ENCODE measurements at places on chromosomes 7 and 10. TPM values are rescaled to one million over a fixed set of nuclear protein-coding genes. Genes with fewer than 3 reads are reported as not detected.

- H3K4me1 ChIP-seq: no peaks in the 10 kb centered on the region
- no peaks in the 10 kb centered on the region for H3K36me3 ChIP-seq
- no peak overlapping the region for H3K4me3 ChIP-seq
- no peaks in the 10 kb centered on the region for H3K27me3 ChIP-seq
- no peak overlapping the region for H3K27ac ChIP-seq
Observed at GRCh38 chr7:123271231-123271630, 71.5 kb upstream of the SLC13A1 start.

- no peak for DNase-seq
- no peaks in the 10 kb centered on the region for H3K27me3 ChIP-seq
Observed at GRCh38 chr10:61215246-61215645, 237.9 kb downstream of the TMEM26 start.

- H3K27ac ChIP-seq: no peak overlapping the region
- no peaks in the 10 kb centered on the region for H3K36me3 ChIP-seq
- no peak overlapping the region for H3K4me3 ChIP-seq
- no peak for DNase-seq
- H3K27me3 ChIP-seq: no peaks in the 10 kb centered on the region
Observed at GRCh38 chr7:111198255-111198654, 107.3 kb downstream of the LRRN3 start.

DNA sequence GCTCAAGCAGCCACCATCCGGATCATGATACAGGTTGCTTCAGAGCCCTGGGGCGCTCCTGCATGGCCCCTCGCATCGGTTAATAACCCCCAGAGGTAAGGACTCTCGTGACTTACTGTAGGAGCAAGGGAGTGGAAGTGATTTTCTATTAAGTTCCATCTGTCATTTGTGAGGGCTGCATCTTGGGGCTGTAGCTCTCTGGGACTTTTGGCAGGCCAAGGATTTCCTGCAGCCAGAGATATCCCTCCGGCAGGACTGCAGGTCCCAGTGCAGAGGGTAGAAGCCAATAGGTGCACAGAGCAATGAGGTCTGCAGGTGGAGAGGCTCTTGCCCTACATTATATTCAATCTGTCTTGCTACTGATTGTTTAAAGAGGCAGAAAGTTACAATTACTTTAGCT is 356.8 kb upstream of the ADARB2 start:
- H3K27ac ChIP-seq: no peak overlapping the region
- H3K4me3 ChIP-seq: no peak overlapping the region
- H3K36me3 ChIP-seq: no peaks in the 10 kb centered on the region
- H3K27me3 ChIP-seq: no peaks in the 10 kb centered on the region
- H3K4me1 ChIP-seq: no peaks in the 10 kb centered on the region
- no peak for DNase-seq

- H3K36me3 ChIP-seq: no peaks in the 10 kb centered on the region
- no peaks in the 10 kb centered on the region for H3K4me1 ChIP-seq
- no peak overlapping the region for H3K27ac ChIP-seq
- H3K27me3 ChIP-seq: no peaks in the 10 kb centered on the region
- DNase-seq: no peak
Observed at GRCh38 chr7:69060516-69060915, 537.8 kb upstream of the AUTS2 start.

DNA sequence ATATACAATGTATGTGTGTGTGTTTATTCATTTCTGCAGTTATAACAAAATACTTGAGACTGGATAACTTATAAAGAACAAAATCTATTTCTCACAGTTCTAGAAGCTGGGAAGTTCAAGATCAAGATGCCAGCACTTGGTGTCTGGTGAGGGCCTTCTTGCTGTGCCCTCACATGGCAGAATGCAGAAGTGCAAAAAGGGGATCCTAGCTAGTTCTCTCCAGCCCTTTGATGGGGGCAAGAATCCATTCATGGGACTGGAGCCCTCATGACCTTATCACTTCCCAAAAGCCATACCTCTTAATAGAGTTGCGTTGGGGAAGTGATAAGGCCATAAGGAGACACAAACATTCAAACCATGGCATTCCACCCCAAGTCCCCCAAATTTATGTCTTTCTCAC is 8.4 kb downstream of the GRB10 start:
- no peak overlapping the region for H3K4me3 ChIP-seq
- DNase-seq: no peak
- no peak overlapping the region for H3K27ac ChIP-seq
- H3K4me1 ChIP-seq: peaks cover 4% of the 10 kb centered on the region

DNA sequence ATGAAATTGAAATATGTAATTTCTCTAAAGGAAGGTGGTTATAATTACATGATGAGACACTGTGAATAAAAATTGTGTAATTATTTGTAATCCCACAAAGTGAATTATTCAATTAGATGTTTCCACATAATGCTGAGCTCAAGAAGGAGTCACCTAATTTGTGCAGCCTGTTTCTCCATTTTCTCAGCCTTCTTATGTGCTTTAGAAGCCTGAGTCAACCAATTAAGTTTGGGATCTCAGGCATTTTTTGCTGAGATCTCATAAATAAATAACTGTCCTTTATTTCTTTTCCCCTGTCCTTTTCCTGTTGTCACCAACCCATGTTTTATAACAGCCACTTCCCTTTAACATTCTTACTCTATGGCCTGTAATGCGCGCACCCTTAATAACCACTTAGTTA is 506.5 kb upstream of the SEMA3D start:
- H3K27ac ChIP-seq: no peak overlapping the region
- H3K4me1 ChIP-seq: no peaks in the 10 kb centered on the region
- H3K27me3 ChIP-seq: no peaks in the 10 kb centered on the region
- H3K4me3 ChIP-seq: no peak overlapping the region
- H3K36me3 ChIP-seq: no peaks in the 10 kb centered on the region

DNA sequence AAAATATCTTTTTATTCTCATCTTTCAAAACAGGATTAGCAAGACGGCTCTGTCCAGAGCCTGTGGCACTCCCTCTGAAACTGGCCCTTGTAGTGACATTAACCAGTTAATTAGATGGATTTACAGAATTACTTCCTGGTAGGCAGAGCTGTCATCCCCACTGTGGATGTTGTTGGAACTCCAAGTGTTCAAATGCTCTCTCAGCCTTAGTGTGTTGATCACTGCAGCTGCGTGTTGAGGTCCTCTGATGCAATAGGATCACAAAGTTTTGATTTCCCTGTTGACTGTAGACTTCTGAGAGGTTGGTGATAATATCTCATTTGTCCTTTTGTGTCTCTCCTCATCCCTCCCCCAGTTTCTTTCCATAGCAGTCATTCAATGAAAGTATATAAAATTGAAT is 117.3 kb upstream of the CDK6 start:
- DNase-seq: no peak
- no peaks in the 10 kb centered on the region for H3K27me3 ChIP-seq
- no peak overlapping the region for H3K27ac ChIP-seq
- H3K4me1 ChIP-seq: no peaks in the 10 kb centered on the region
- H3K4me3 ChIP-seq: no peak overlapping the region
- no peaks in the 10 kb centered on the region for H3K36me3 ChIP-seq

- no peak for DNase-seq
- H3K27me3 ChIP-seq: no peaks in the 10 kb centered on the region
- no peaks in the 10 kb centered on the region for H3K4me1 ChIP-seq
- no peak overlapping the region for H3K4me3 ChIP-seq
- no peaks in the 10 kb centered on the region for H3K36me3 ChIP-seq
Observed at GRCh38 chr10:73922007-73922863, 11.3 kb downstream of the PLAU start.

DNA sequence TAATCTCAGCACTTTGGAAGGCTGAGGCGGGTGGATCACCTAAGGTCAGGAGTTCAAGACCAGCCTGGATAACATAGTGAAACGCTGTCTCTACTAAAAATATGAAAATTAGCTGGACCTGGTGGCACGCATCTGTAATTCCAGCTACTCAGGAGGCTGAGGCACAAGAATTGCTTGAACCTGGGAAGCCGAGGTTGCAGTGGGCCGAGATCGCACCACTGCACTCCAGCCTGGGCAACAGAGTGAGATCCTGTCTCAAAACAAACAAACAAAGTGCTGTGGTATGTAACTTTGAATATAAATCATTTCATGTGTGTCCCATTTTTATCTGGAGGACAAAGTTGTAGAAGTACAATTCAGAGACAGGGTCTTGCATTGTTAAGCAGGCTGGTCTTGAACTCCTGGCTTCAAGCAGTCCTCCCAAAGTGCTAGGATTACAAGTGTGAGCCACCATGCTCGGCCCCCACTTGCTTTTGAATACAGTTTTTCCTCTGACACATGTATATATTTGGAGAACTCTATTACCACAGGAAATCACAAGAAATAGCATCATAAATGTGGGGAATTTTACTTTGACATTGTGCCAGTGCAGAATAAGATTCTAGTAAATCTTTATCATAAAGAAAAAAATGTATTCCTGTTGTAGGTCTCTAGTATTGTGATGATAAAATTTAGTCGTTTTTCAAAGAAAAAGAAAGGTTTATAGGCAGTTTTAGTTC is 32.6 kb downstream of the PTPN12 start:
- DNase-seq: no peak
- H3K36me3 ChIP-seq: no peaks in the 10 kb centered on the region
- H3K27ac ChIP-seq: no peak overlapping the region
- H3K4me3 ChIP-seq: no peak overlapping the region
- H3K4me1 ChIP-seq: no peaks in the 10 kb centered on the region

- no peaks in the 10 kb centered on the region for H3K4me1 ChIP-seq
- H3K36me3 ChIP-seq: no peaks in the 10 kb centered on the region
- no peaks in the 10 kb centered on the region for H3K27me3 ChIP-seq
- no peak for DNase-seq
- no peak overlapping the region for H3K27ac ChIP-seq
Observed at GRCh38 chr7:95605275-95605674, 9.0 kb upstream of the PDK4 start.

DNA sequence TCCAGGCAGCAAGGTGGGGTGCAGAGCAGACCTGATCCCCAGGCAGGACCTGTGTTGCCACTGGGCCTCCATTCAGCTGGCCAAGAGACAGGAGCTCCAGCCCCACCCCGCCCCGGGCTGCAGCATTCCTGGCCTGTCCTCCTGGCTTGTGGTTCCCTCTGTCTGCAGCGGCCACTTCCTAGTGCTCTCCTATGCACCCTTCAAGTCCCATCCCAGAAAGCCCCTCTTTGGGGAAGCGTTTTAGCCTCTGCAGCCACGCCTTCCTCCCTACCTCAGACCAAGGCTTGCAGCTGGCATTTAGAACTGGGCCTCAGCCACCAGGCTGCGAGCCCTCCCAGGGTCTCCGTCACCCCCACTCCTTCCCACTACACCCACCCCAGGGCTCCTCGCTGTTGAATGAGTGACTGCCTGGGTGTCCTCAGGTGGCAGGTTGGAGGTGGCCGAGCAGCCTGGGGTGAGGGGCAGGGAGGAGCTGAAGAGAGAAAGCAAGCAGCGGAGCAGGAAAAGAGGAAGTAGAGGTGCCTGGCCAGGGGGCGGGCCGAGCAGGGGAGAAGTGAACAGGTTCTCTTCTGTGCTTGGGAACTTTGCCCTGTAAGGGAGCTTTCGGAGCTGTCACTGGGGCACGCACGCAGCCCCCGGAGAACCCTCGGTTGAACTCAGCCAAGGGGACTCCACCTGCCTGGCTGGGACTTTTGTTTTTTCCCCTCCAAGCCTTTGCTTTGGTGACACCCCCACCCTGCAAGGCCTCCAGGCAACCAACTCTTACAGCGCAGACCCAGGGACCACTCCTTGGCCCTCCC is 109.1 kb upstream of the TNRC18 start:
- peak overlapping the region; percentile 96 for H3K27ac ChIP-seq
- no peaks in the 10 kb centered on the region for H3K4me1 ChIP-seq
- H3K4me3 ChIP-seq: no peak overlapping the region
- peaks cover 2% of the 10 kb centered on the region for H3K27me3 ChIP-seq

- no peak overlapping the region for H3K27ac ChIP-seq
- no peak overlapping the region for H3K4me3 ChIP-seq
- peaks cover 3% of the 10 kb centered on the region for H3K36me3 ChIP-seq
- DNase-seq: peak; percentile 31
- no peaks in the 10 kb centered on the region for H3K4me1 ChIP-seq
Observed at GRCh38 chr7:134446446-134446845, 12.5 kb downstream of the AKR1B1 start.

- DNase-seq: peak; percentile 71
- H3K36me3 ChIP-seq: no peaks in the 10 kb centered on the region
- H3K4me3 ChIP-seq: peak overlapping the region; percentile 84
- H3K27ac ChIP-seq: peak overlapping the region; percentile 19
- peaks cover 3% of the 10 kb centered on the region for H3K4me1 ChIP-seq
Observed at GRCh38 chr7:74174606-74175082, 488 bp downstream of the EIF4H start.

- DNase-seq: no peak
- no peaks in the 10 kb centered on the region for H3K36me3 ChIP-seq
- H3K4me1 ChIP-seq: no peaks in the 10 kb centered on the region
- no peak overlapping the region for H3K27ac ChIP-seq
Observed at GRCh38 chr7:117283371-117283770, 39.5 kb downstream of the WNT2 start.

- no peak for DNase-seq
- no peak overlapping the region for H3K4me3 ChIP-seq
- no peaks in the 10 kb centered on the region for H3K4me1 ChIP-seq
- H3K36me3 ChIP-seq: no peaks in the 10 kb centered on the region
- no peaks in the 10 kb centered on the region for H3K27me3 ChIP-seq
- H3K27ac ChIP-seq: no peak overlapping the region
Observed at GRCh38 chr7:5266191-5267028, 16.3 kb upstream of the SLC29A4 start.

GRCh38 chr10:110209454-110209925 is 2.1 kb downstream of the MXI1 start:
- no peaks in the 10 kb centered on the region for H3K27me3 ChIP-seq
- H3K4me1 ChIP-seq: no peaks in the 10 kb centered on the region
- H3K27ac ChIP-seq: peak overlapping the region; percentile 91
- H3K4me3 ChIP-seq: peak overlapping the region; percentile 84
- H3K36me3 ChIP-seq: no peaks in the 10 kb centered on the region

GRCh38 chr7:132402096-132402495 is 174.2 kb downstream of the PLXNA4 start:
- no peak for DNase-seq
- no peak overlapping the region for H3K4me3 ChIP-seq
- H3K4me1 ChIP-seq: peaks cover 6% of the 10 kb centered on the region
- no peaks in the 10 kb centered on the region for H3K36me3 ChIP-seq
- H3K27ac ChIP-seq: no peak overlapping the region
- no peaks in the 10 kb centered on the region for H3K27me3 ChIP-seq

NUTM2E gene
- not detected for total RNA-seq

GUSB gene
- 47.3 TPM for total RNA-seq

NRP1 gene
- total RNA-seq: 111 TPM

RASA4B gene
- 81.9 TPM for total RNA-seq

MSMB gene
- not detected for total RNA-seq

LRRC18 gene
- total RNA-seq: not detected

C10orf67 gene
- not detected for total RNA-seq

INPP5F gene
- 23.9 TPM for total RNA-seq

APBB1IP gene
- total RNA-seq: 18.5 TPM

PDGFA gene
- total RNA-seq: 114 TPM

ZNF488 gene
- total RNA-seq: not detected

RBM20 gene
- total RNA-seq: 9.9 TPM

RGR gene
- total RNA-seq: not detected

NUDCD3 gene
- 82.4 TPM for total RNA-seq

GPR15LG gene
- total RNA-seq: not detected

Data from aorta (tissue), 5 donors.